ENCODE measurements at places on chromosomes 11 and 22. TPM values are rescaled to one million over a fixed set of nuclear protein-coding genes. Genes with fewer than 3 reads are reported as not detected.

DNA sequence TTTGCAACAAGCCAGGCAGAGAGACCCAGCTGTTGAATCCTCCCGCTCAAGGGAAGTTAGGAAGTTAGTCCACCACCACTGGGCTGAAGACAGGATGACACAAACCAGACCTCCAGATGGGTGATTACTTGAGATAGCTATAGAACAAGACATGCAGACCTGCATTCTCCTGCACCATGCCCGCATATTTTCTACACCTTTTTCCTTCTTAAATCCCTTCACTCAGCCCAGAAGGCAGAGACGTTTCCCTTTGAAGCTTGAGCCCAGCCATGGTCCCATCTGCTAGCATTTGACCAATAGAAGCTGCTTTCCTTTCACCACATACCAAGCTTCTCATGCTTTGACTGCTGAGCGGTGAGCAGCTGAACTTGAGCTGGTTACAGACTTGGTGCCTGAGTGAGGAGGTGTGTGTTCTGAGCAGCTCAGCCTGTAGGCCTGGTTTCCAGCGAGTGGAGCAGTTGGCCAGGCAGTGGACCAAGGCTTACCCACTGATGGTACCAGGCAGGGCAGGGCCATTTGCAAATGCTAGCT lies 29.2 kb upstream of the CBX6 start:
- H3K27ac ChIP-seq = no peak overlapping the region
- peaks cover 5% of the 10 kb centered on the region for H3K27me3 ChIP-seq
- H3K4me1 ChIP-seq = no peaks in the 10 kb centered on the region
- no peaks in the 10 kb centered on the region for H3K36me3 ChIP-seq

Gene NPAS4
- 0.27 TPM for total RNA-seq

GRCh38 chr11:3849297-3849874 lies 6.1 kb upstream of the STIM1 start:
- H3K4me1 ChIP-seq = peaks cover 8% of the 10 kb centered on the region
- H3K36me3 ChIP-seq = no peaks in the 10 kb centered on the region
- H3K27ac ChIP-seq = no peak overlapping the region
- H3K27me3 ChIP-seq = no peaks in the 10 kb centered on the region
- DNase-seq = peak; percentile 60

Gene CSNK2A3
- total RNA-seq = 2.6 TPM

DNA sequence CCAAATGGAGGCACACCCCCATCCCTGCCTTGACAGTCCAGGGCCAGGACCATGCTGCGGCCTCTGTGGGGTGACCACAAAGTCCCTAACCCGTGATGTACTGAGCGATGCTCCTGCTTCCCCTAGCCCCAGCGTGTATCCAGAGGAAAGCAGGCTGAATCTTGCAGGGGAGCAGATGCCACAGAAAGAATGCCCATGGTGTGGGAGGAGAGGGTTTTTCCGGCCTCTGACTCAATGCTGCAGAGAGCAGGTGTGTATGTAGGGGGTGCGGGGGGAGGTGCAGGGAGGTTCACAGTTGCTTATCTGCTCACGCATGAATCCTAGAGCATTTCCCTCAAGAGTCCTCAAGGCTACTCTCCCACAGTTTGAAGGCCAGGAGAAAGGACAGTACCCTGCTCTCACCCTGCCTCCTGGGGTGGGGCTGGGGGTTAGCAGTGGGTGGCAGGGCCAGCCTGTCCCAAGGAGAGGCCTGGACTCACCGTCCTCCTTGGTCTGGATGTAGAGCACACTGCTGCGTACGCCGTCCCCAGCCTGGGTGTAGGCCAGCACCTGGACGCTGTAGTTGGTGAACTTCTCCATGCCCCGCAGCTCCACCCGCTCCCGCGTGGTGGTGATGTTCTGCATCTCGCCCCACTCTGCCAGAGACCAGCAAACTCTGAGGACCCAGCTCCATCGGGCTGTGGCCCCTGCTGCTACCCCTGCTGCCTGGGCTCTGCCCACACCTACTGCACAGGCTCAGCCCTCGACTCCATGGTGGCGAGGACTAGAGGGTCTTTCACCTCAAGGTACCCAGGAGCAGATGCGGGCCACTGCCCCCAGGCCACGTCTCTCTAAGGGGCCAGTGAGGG lies 130.8 kb downstream of the CEP164 start:
- H3K27me3 ChIP-seq = peaks cover 2% of the 10 kb centered on the region
- no peak overlapping the region for H3K4me3 ChIP-seq
- H3K27ac ChIP-seq = no peak overlapping the region
- H3K4me1 ChIP-seq = no peaks in the 10 kb centered on the region
- H3K36me3 ChIP-seq = no peaks in the 10 kb centered on the region
- DNase-seq = no peak

Gene ARHGEF17
- total RNA-seq = 23.8 TPM

- no peak overlapping the region for H3K4me3 ChIP-seq
- H3K27me3 ChIP-seq = no peaks in the 10 kb centered on the region
- H3K4me1 ChIP-seq = peaks cover 14% of the 10 kb centered on the region
- H3K36me3 ChIP-seq = peaks cover 70% of the 10 kb centered on the region
These were observed 5.9 kb upstream of the ATF4 start for GRCh38 chr22:39514373-39514973.
